ENCODE measurements at places on chromosomes 1 and 21. TPM values are rescaled to one million over a fixed set of nuclear protein-coding genes. Genes with fewer than 3 reads are reported as not detected.

SYTL1 gene
- total RNA-seq = 83.5 TPM

LCE1D gene
- total RNA-seq = not detected

FCRLA gene
- total RNA-seq = not detected

S100A7 gene
- not detected for total RNA-seq

DNAI4 gene
- total RNA-seq = 4.2 TPM

AADACL4 gene
- total RNA-seq = not detected

COL8A2 gene
- total RNA-seq = not detected

HLX gene
- total RNA-seq = 0.10 TPM

GRCh38 chr1:170670802-170671628 is 7.1 kb downstream of the PRRX1 start:
- H3K36me3 ChIP-seq = peaks cover 3% of the 10 kb centered on the region
- no peak overlapping the region for H3K27ac ChIP-seq
- H3K27me3 ChIP-seq = peaks cover 80% of the 10 kb centered on the region
- DNase-seq = peak; percentile 27

DNA sequence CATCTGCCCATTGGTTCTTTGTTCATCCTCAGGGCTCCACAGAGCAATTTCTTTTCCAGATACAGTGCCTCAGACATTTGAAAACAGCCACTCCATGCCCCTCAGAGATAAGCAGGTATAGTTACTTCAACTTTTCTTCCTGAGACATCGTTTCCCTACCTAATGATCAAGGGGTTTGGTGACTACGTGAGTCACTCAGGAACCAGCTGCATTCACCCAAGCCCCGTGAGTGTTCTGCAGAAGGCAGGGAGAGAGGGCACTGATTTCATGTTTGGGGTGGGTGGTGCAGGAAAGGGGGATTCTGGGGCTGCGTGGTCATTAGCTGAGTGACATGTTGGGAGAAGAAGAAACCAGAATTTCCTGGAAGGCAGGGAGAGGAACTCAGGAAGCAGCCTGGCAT is 25.0 kb downstream of the NCF2 start:
- no peaks in the 10 kb centered on the region for H3K27me3 ChIP-seq
- H3K27ac ChIP-seq = no peak overlapping the region
- peaks cover 13% of the 10 kb centered on the region for H3K4me1 ChIP-seq
- no peak for DNase-seq
- H3K36me3 ChIP-seq = peaks cover 10% of the 10 kb centered on the region

DNA sequence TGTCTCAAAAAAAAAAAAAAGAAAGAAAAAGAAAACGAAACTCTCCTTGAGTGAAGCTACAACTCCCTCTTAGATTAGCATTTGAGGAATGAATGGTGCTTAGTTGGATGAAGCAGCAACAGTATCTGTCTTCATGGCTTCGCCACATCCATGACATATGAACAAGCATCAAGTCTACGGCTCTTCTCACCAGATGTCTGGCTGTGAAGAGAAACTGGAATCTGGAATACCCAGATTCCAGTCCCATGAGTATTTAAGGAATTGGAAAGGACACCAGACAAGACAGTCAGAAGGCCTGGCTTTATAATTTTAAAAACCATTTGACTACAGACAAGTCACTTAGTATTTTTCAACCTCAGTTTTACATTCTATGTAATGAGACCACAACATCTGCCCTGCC is 38.0 kb upstream of the TADA1 start:
- peaks cover 5% of the 10 kb centered on the region for H3K27me3 ChIP-seq

DNA sequence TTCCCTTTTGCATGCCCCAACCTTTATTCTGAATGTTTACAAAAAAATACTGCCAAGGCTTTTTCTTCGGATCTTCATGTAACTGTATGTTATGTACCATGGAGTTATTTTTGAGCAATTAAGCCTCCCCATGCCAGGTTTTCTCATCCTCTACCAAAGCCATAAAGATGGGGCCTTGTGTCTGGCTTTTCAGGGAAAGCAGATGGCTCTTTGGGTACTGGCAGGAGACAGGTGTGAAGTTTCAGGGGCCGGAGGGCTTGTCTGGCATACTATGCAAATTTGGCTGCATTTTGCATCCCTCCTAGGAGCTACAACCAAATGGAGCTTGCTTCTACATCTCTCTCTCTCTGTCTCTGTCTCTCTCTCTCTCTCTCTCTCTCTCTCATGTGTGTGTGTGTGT is 28.1 kb upstream of the PLXNA2 start:
- H3K4me1 ChIP-seq = no peaks in the 10 kb centered on the region
- H3K36me3 ChIP-seq = no peaks in the 10 kb centered on the region
- DNase-seq = no peak
- no peak overlapping the region for H3K27ac ChIP-seq
- no peak overlapping the region for H3K4me3 ChIP-seq

- H3K27ac ChIP-seq = no peak overlapping the region
- peaks cover 30% of the 10 kb centered on the region for H3K4me1 ChIP-seq
- H3K36me3 ChIP-seq = no peaks in the 10 kb centered on the region
- DNase-seq = no peak
Observed at GRCh38 chr1:200221614-200222282, 188.1 kb downstream of the ZNF281 start.

- H3K27ac ChIP-seq = no peak overlapping the region
- no peaks in the 10 kb centered on the region for H3K27me3 ChIP-seq
- H3K4me3 ChIP-seq = no peak overlapping the region
Observed at GRCh38 chr1:76191561-76191960, 117.0 kb downstream of the ST6GALNAC3 start.

GRCh38 chr1:93525431-93525830 is 77.5 kb downstream of the FNBP1L start:
- H3K4me1 ChIP-seq = no peaks in the 10 kb centered on the region
- no peak overlapping the region for H3K27ac ChIP-seq
- no peaks in the 10 kb centered on the region for H3K27me3 ChIP-seq
- no peaks in the 10 kb centered on the region for H3K36me3 ChIP-seq
- H3K4me3 ChIP-seq = no peak overlapping the region

DNA sequence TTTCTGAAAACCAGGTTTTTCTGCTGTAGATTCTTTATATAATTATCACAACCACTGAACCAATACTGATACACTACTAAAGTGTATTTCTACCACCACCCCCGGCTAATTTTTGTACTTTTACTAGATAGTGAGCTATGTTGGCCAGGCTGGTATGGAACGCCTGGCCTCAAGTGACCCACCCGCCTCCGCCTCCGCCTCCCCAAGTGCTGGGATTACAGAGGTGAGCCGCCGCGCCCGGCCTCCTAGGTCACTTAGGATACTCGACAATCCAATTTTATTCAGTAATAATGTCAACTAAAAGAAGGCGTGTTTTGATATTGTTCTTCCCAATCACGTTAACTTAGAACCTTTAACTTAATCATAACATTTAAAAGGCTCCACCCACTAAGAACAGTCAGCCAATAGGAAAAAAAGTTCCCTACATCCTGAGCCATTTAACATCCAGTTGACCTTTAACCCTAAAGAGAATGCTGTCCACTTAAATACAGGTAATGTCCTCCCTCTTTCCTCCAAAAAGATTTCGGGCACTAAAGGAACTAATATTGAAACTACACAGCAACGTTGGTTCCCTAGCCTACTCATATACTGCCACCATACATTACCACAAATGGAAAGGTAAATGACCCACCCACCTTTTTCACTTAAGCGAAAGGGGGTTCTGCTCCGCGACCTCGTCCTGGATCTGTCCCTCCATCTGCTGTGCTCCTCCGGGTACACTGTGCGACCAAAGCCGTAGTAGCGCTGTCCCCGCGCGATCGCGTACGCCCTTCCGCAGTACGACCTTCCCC is 1.2 kb downstream of the RSRP1 start:
- DNase-seq = no peak
- H3K36me3 ChIP-seq = peaks cover 58% of the 10 kb centered on the region
- peak overlapping the region; percentile 98 for H3K4me3 ChIP-seq
- H3K27me3 ChIP-seq = no peaks in the 10 kb centered on the region
- peak overlapping the region; percentile 100 for H3K27ac ChIP-seq

- no peaks in the 10 kb centered on the region for H3K36me3 ChIP-seq
- peaks cover 5% of the 10 kb centered on the region for H3K4me1 ChIP-seq
- no peak overlapping the region for H3K27ac ChIP-seq
Observed at GRCh38 chr21:29246614-29247013, 52.1 kb upstream of the BACH1 start.

- no peak overlapping the region for H3K4me3 ChIP-seq
- no peak for DNase-seq
- no peaks in the 10 kb centered on the region for H3K36me3 ChIP-seq
- H3K27ac ChIP-seq = no peak overlapping the region
- H3K27me3 ChIP-seq = no peaks in the 10 kb centered on the region
Observed at GRCh38 chr1:204350857-204351573, 8.7 kb downstream of the PLEKHA6 start.

- H3K27me3 ChIP-seq = no peaks in the 10 kb centered on the region
- no peak for DNase-seq
- H3K36me3 ChIP-seq = peaks cover 2% of the 10 kb centered on the region
- no peak overlapping the region for H3K4me3 ChIP-seq
- H3K27ac ChIP-seq = peak overlapping the region; percentile 38
- no peaks in the 10 kb centered on the region for H3K4me1 ChIP-seq
Observed at GRCh38 chr21:45499970-45500577, 42.2 kb downstream of the SLC19A1 start.

- H3K27me3 ChIP-seq = peaks cover 25% of the 10 kb centered on the region
- no peaks in the 10 kb centered on the region for H3K4me1 ChIP-seq
- H3K27ac ChIP-seq = no peak overlapping the region
- H3K4me3 ChIP-seq = no peak overlapping the region
Observed at GRCh38 chr1:51340380-51340779, 10.0 kb upstream of the TTC39A start.

- H3K36me3 ChIP-seq = peaks cover 43% of the 10 kb centered on the region
- DNase-seq = no peak
- no peaks in the 10 kb centered on the region for H3K27me3 ChIP-seq
- peaks cover 12% of the 10 kb centered on the region for H3K4me1 ChIP-seq
Observed at GRCh38 chr21:46482225-46482845, 23.6 kb downstream of the DIP2A start.

- no peaks in the 10 kb centered on the region for H3K4me1 ChIP-seq
- no peak overlapping the region for H3K4me3 ChIP-seq
Observed at GRCh38 chr21:36732217-36732616, 33.3 kb downstream of the SIM2 start.

- H3K36me3 ChIP-seq = no peaks in the 10 kb centered on the region
- H3K27ac ChIP-seq = no peak overlapping the region
- no peak for DNase-seq
Observed at GRCh38 chr1:14672005-14672404, 73.5 kb downstream of the KAZN start.

DNA sequence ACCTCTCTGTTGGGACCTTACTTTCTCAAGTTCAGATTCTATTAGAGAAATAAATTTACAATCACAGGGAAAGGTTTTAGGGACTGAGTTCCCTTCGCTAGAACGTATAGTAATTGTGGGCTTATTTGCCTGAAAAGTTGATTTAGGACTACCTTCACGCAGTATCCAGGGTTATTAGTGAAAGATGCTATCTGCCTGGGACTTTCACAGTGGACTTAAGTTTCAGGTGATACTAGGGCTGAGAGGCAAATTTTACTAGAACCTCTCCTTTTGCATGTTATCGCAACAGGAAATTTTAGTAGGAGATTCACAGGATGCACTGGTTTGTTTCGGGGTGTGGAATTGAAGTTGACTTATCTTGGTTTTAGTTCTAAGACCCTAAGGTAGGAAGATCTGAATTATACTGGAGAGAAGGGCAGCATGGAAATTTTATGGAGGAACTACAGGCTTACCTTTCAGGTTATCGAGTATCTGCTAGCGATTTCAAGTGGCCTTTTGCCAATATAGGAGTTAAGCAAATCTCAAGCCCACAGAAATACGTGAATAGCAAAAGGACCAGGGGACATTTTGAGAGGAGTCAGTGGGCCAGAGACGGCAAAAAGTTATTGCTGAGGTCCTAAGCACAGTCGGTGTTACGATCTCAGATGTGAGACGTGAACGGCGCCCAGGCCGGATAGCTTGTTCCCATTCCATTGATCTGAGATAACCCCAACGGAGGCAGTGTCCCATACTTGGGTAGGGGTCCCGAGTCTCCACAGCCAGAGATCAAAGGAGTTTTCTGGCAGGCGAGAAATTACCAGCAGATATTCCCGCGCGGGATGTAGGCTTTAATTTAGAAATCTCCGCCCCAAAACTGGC is 723 bp upstream of the GNAI3 start:
- H3K27me3 ChIP-seq = no peaks in the 10 kb centered on the region
- H3K27ac ChIP-seq = peak overlapping the region; percentile 98
- H3K4me1 ChIP-seq = peaks cover 44% of the 10 kb centered on the region
- peak; percentile 39 for DNase-seq
